ENCODE measurements at places on chromosomes 6 and 20.

DNA sequence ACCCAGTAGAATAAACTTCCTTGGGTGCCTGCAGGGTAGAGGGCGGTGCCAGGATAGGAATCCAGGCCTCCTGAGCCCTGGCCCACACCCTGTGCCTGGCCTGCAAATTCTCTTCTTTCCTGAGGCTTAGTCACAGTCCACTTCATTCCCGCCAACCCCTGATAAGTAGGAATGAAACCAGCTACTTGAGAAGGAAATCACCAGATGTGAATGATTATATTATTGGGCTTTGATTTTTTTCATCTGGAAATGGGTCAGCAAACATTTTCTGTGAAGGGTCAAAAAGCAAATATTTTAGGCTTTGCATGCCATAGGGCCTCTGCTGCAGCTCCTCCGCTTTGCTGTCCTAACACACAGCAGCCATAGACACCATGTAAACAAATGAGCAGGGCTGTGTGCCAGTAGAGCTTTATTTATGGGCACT is 50.2 kb downstream of the STK35 start:
- no peak overlapping the region for H3K4me3 ChIP-seq
- H3K4me1 ChIP-seq, result peaks cover 13% of the 10 kb centered on the region
- no peak overlapping the region for H3K27ac ChIP-seq

DNA sequence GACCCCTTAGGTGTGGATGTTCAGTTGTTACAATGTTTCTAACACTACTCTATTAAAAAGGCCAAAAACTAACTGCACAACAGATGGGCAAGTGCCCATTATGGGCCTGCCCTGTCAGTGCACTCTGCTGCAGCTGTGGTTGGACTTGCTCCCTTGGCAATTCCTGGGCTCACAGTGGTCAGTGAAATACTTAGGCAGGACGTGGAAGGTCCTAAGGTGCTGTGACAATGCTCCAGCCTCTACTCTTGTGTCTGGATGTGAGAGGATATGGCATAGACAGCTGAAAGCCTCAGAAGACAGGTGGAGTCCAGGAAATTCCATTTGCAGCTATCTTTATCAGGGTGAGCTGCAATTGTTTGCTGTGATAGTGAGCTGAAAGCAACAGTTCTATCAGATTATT is 136.5 kb upstream of the OLIG3 start:
- no peak overlapping the region for H3K4me3 ChIP-seq
- H3K27ac ChIP-seq, result no peak overlapping the region
- H3K4me1 ChIP-seq, result no peaks in the 10 kb centered on the region
- no peak for DNase-seq
- H3K36me3 ChIP-seq, result no peaks in the 10 kb centered on the region

DNA sequence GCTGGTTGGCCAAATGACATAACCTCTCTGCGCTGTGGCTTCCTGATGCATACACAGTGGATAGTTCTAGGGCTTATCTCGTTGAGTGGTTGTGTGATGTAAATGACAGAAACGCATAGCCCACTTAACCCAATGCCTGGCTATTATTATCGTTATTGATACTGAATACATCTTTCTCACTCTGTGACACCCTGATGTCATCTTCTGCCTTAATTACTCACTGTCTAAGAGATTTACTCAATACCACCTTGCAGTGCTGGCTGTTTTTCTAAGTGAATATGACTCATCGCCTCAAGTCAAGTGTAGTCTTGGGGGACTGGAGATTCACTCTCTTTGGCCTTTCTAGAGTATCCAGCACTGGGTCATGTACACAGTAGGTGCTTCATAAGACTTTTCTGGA is 73.6 kb downstream of the NDUFAF5 start:
- DNase-seq, result no peak
- H3K4me1 ChIP-seq, result no peaks in the 10 kb centered on the region
- H3K4me3 ChIP-seq, result no peak overlapping the region
- peaks cover 17% of the 10 kb centered on the region for H3K27me3 ChIP-seq

DNA sequence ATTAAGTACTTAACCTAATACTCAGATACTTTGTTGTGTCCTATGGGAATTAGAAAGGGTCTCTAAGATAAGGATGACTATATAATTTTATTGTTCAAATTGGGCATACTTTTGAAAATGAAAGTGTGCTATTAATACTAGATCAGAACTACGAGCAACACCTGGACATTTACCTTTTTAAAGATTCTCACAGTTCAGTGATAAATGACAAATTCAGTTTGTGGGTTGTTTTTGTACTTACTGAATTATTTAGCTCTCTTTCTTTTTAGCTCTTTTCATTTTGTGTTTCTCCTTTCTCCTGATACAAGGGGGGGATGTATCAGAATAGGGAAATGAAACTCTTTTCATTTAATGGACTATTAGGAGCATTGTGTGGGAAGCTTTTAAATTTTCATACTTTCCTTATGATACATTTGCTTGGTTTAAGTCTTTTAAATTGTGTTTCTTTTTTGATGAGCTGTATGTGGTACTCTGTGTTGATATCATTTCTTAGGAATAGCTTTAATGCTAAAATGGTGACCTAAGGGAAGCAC is 47.5 kb downstream of the PHF3 start:
- H3K27ac ChIP-seq, result peak overlapping the region; percentile 32
- DNase-seq, result no peak
- no peaks in the 10 kb centered on the region for H3K27me3 ChIP-seq
- H3K4me1 ChIP-seq, result peaks cover 67% of the 10 kb centered on the region
- peaks cover 23% of the 10 kb centered on the region for H3K36me3 ChIP-seq

GRCh38 chr6:149035766-149036165 is 281.7 kb upstream of the TAB2 start:
- DNase-seq, result no peak
- H3K4me3 ChIP-seq, result no peak overlapping the region
- peaks cover 34% of the 10 kb centered on the region for H3K36me3 ChIP-seq
- peaks cover 47% of the 10 kb centered on the region for H3K4me1 ChIP-seq
- H3K27me3 ChIP-seq, result no peaks in the 10 kb centered on the region

GRCh38 chr6:45714006-45714730 is 301.5 kb downstream of the CLIC5 start:
- peak overlapping the region; percentile 25 for H3K4me3 ChIP-seq
- peak overlapping the region; percentile 11 for H3K27ac ChIP-seq
- H3K27me3 ChIP-seq, result peaks cover 13% of the 10 kb centered on the region
- peaks cover 27% of the 10 kb centered on the region for H3K4me1 ChIP-seq
- no peak for DNase-seq
- H3K36me3 ChIP-seq, result no peaks in the 10 kb centered on the region

GRCh38 chr6:72724545-72724944 is 102.7 kb downstream of the KCNQ5 start:
- no peak overlapping the region for H3K27ac ChIP-seq
- H3K36me3 ChIP-seq, result peaks cover 1% of the 10 kb centered on the region
- peaks cover 37% of the 10 kb centered on the region for H3K4me1 ChIP-seq
- no peak for DNase-seq

DNA sequence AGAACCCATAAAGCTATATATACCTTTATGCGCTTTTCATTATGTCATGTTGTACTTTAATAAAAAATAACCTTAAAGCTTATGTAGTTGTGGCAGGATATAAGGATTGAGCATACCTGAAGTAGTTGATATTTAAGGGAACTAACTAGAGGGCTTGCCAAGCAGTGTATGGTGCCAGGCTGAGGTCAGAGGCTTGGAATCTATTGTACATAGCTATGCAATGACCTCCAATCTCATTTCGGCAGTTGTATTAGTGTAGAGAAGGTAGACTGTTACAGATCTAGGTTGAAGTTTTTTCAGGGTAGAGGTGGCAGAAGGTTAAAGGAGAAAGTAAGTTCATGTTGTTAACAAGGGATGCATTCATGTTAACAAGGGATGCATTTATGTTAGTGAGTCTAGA is 397.7 kb upstream of the HS3ST5 start:
- no peak for DNase-seq
- H3K4me3 ChIP-seq, result no peak overlapping the region
- no peaks in the 10 kb centered on the region for H3K4me1 ChIP-seq
- no peaks in the 10 kb centered on the region for H3K27me3 ChIP-seq
- H3K27ac ChIP-seq, result no peak overlapping the region

GRCh38 chr6:138404666-138405337 is 779 bp downstream of the HEBP2 start:
- peaks cover 29% of the 10 kb centered on the region for H3K36me3 ChIP-seq
- peak overlapping the region; percentile 89 for H3K4me3 ChIP-seq
- H3K4me1 ChIP-seq, result peaks cover 17% of the 10 kb centered on the region
- no peak for DNase-seq
- no peaks in the 10 kb centered on the region for H3K27me3 ChIP-seq

DNA sequence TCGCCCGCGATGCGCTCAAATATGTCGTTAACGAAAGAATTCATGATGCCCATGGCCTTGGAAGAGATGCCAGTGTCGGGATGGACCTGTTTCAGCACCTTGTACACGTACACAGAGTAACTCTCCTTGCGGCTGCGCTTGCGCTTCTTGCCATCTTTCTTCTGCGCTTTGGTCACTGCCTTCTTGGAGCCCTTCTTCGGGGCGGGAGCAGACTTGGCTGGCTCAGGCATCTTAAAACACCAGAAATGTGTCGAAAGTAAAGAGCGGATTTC is 36.4 kb downstream of the HFE start:
- peaks cover 56% of the 10 kb centered on the region for H3K4me1 ChIP-seq
- H3K4me3 ChIP-seq, result peak overlapping the region; percentile 95
- peaks cover 14% of the 10 kb centered on the region for H3K27me3 ChIP-seq
- DNase-seq, result peak; percentile 94
- H3K27ac ChIP-seq, result peak overlapping the region; percentile 99

DNA sequence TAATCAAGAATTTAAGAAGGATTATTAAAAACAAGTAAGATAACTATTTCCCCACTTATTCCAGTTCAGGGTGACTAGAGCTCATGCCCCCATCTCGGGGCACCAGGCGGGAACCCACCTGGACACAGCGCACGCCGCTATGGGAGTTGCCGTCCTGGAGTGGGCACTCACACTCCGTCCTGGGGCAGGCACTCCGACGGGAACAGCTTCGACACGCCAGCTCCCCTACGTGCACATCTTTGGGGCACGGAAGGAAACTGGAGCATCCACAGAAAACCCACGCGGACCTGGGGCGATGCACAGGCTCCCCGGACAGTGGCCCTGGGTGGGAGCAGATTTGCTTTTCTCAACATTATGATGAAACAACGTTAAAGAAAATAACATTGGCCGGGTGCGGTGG is 52.0 kb upstream of the GATA5 start:
- DNase-seq, result no peak
- H3K36me3 ChIP-seq, result no peaks in the 10 kb centered on the region
- H3K4me3 ChIP-seq, result no peak overlapping the region
- no peak overlapping the region for H3K27ac ChIP-seq
- H3K27me3 ChIP-seq, result peaks cover 29% of the 10 kb centered on the region

- DNase-seq, result peak; percentile 32
- peaks cover 13% of the 10 kb centered on the region for H3K36me3 ChIP-seq
- no peaks in the 10 kb centered on the region for H3K27me3 ChIP-seq
- peak within 1 kb of the TSS; percentile 98 for H3K4me3 ChIP-seq
- H3K4me1 ChIP-seq, result peaks cover 47% of the 10 kb centered on the region
These were observed at the start of gene SLC23A2 for GRCh38 chr20:5001174-5002076. SLC23A2 (minus strand) TSS chr20:5001510; CDS start chr20:4932562, 68,948 bp downstream.

GRCh38 chr6:27237089-27237803 is 10.3 kb upstream of the PRSS16 start:
- peaks cover 12% of the 10 kb centered on the region for H3K4me1 ChIP-seq
- peak overlapping the region; percentile 90 for H3K27ac ChIP-seq
- H3K36me3 ChIP-seq, result peaks cover 3% of the 10 kb centered on the region

- H3K4me1 ChIP-seq, result peaks cover 10% of the 10 kb centered on the region
- H3K27me3 ChIP-seq, result peaks cover 8% of the 10 kb centered on the region
- H3K27ac ChIP-seq, result no peak overlapping the region
- no peak overlapping the region for H3K4me3 ChIP-seq
These were observed 9.4 kb upstream of the ADTRP start for GRCh38 chr6:11788043-11788442.
